ENCODE measurements at places on chromosomes 5 and 9.

DNA sequence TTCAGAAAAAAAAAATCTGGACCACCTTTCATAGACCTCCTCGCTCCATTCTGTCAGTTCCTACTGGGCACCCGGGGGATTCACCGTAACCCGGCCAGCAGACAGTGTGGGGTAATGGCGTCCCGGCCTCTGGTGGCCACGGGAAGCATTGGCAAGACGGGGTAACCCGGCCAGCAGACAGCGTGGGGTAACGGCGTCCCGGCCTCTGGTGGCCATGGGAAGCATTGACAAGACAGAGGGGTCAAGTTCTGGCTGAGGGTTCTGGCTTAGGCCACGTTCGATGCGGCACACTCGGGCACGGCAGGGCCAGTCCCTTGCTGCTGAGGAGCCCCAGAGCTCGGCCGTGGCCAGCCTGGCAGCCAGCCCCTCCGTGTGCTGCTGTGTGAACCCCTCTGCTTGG is 116.2 kb upstream of the RAPGEF1 start:
- no peak for DNase-seq

GRCh38 chr5:169764018-169764378 is 126.9 kb downstream of the DOCK2 start:
- DNase-seq = no peak

DNA sequence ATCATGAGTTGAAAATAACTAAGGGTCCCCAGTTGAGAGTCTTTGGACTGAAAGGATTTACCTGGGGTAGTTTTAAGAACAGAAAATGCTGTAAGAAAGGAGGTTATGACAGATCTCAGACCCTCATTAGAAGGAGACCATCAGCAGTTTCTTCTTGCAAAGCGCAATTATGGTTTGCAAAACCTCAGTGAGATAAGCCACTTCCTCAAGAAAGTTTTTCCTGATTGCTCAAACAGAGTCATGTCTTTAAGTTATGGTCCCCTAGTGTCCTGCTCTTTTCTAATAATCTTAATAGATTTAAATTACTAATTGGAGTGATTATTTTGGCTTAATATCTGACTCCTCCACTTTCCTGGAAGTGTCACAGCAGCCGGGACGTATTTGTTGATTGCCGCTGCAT is 293.2 kb upstream of the KLF4 start:
- no peak for DNase-seq

- DNase-seq = no peak
Observed at GRCh38 chr5:93100976-93101375, 480.0 kb downstream of the NR2F1-AS1 start.

- peak; percentile 9 for DNase-seq
Observed at GRCh38 chr5:148687427-148687826, 33.1 kb upstream of the HTR4 start.

- DNase-seq = peak; percentile 61
Observed at GRCh38 chr5:158074992-158075769, 216.2 kb upstream of the CLINT1 start.

DNA sequence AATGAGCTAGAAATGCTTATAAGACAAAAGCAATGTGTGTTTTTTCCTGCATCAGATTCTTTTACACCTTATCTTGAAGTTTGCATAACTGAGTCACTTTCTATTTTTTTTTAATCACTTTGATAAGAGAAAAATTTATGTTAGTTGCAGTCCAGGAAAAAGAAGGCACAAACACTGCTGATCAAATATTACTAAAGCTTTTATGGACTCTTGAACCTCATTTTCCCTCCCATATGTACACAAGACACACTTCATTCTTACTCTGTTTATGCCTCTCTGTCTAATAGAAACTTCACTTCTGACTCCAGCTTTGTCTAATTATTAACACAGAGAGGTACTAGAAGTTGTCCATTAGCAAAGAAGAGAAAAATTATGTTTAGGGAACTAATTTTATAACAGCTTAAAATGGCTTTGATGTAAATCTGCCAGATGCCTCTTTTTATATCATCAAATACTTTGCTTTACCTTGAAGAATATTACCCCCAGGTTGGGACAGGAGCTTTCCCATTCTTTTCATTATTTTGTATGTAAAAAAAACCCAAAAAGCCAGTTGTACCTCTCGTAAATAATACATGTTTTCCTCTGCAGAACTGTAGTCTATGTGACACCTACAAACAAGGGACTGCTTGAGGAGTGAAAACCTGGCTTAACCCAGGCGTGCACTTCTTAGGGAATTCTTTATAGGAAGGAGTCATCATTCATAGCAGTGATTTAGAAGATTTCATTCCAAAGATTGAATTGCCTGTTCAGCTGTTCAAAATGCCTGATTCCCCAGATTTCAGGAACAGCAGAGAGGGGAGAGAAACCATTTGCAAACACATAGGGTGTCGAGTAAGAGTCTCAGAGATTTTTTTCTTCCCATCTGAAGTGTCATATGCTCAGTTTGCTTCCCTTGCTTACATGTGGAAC is 72.6 kb downstream of the DAPK1 start:
- DNase-seq = no peak
